HCEC 1CT (cell line): ENCODE measurements at places on chromosomes 4 and X.
A peak's percentile ranks its signal among the peaks of the same experiment; 100 is the strongest.

GRCh38 chr4:140188975-140189374 lies 35.0 kb upstream of the MAML3 start:
- DNase-seq, result no peak

DNA sequence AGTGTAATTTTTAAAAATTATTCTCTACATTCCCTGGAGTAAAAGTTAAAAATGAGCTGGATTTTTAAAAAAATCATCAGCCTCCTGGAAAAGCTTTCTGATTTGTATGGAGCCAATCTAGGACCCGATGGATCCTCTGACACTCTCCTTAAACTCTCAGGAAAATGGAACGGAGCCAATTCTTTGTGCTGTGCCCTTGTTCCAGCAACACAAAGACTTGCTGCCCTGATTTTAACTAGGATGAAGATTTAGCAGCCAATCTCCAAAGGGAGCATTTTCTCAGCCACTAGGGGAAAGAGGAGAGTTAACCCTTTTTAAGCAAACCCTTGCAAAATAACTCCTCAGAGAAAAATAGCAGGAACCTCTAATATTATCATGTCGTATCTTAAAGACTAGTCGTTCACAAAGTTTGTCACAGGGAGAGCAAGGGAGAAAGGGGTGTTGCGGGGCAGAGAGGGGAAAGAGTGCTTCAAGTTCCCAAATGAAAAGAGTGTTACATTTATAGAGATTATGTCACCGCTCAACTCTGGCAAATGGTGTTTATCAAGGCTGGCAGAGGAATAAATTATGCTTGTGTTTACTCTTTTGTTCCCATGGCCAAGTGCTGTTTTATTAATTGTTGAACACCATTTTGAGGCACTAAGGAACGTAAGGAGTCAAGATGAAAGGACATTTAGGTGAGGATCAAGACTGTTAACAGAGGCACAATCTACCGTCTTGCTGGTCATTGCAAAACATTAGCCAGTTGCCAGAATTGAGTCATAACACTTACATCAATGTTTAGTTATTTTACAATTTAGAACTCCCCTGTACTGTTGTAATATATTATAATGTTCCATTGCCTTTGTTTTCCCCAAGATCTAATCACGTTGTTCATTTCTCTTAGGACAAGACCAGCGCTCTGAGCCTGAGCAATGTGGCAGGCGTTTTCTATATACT lies 250.7 kb downstream of the THOC2 start:
- DNase-seq, result no peak

- DNase-seq, result no peak
Observed at GRCh38 chr4:54066718-54067129, 2.3 kb upstream of the CHIC2 start.

DNA sequence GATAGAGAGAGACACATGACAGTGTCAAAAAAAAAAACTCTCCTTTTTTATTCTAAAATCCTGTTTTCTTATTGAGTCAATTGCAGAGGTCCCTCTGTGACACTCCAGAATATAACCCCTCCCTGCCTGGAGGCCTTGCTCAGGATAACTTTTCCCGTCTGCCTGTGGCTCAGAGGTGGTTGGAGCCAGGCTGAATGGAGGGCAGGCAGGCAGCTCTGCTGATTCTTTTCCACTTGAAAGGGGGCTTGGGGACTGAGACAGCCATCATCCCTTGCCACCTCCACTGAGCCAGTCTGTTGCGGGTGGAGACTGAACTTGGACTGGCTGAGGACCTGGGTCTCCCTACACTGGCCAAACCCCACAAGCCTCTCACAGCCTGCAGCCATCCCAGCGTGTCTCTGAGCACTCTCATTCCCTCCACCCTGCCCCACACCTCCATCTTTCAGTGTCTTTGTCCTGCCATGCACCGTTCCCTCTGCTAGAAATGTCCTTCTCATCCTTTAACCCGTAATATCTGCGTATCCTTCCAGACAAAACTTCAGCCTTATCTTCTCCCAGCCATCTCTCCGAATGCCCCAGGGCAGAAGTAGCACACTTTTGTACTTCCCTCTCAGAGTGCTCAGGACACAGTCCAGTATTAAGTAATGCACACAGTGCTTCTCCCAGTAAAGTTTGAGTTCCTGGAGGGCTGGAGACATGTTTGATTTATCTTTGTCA lies 139.9 kb downstream of the CHIC2 start:
- no peak for DNase-seq

DNA sequence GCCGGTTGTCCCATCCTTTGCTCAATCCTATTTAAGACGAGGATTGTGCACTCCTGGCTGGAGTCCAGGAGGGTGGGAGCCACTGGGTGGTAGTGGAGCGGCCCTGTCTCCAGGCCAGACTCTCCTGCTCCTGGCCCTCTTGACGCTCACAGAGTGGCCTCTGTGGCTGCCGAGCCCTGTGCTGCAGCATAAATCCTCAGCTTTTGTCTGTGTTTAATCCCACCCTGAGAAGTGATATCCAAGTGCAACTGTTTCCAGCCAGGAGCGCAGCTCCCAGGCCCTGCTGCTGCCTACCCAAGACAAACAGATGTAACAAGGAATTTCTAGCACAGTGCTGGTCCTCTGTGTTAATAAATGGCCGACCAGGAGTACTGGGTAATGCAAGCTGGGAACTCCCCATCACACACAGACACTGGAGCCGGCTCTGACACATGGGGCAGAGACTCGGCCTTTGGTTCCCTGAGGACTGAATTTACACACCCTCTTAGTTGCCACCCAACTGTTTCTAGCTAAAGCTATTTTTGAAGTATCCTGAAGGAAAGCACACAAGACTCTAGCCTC lies 85.3 kb downstream of the GATB start:
- DNase-seq, result no peak

DNA sequence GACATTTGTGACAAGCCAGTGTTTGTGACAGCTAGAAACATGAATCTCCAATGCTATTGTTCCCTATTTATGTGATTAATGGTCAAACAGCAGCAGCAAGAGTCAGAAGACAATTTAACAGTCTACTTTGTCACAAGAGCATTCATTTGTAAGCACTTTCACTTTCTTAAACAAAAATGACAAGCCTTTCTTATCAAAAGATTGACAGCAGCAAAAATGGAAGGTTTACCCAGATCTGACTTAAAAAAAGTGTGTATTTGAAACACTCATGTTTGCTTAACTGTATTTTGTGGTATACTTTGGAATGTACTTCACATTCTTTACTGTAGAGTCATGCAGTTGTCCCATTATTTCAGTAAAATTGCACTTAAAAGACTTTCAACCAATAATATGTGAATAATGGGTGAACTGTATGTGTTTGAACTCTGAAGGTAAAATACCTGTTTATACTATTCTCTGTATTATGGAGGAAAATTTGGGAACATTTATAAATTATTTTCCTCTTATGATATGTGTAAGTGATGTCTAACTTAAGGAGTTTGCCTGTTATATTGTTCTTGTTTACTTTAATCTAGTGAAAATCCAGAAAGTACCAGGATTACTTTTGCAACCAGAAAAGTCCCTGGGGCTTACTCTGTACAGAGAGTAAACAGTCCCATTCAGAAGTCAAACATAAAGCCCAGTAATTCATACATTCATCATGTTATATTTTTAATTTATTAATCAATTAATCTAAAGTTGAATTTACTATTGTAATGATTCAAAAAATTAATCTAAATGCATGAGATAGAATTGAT lies 314.9 kb upstream of the TRAM1L1 start:
- DNase-seq, result peak; percentile 1

DNA sequence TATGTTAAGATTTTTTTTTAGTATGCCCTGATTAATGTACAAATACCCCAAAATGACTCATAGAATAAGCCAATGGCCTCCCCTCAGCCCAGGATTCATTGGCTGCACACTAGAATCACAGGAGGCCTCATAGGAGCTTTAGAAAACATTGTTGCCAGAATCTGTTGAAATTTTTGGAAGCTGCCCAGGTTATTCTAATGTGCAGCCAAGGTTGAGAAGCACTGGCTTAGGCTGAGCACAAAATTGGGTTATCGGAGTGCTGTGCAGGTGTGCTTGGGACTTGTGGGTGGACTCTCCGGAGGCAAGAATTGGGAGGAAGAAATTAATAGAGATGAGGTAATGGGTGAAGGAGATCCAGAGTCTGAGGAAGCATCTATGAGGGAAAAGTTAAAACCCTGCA lies 41.3 kb upstream of the VCX start:
- no peak for DNase-seq

GRCh38 chr4:830601-831482 lies 4.9 kb upstream of the CPLX1 start:
- no peak for DNase-seq

DNA sequence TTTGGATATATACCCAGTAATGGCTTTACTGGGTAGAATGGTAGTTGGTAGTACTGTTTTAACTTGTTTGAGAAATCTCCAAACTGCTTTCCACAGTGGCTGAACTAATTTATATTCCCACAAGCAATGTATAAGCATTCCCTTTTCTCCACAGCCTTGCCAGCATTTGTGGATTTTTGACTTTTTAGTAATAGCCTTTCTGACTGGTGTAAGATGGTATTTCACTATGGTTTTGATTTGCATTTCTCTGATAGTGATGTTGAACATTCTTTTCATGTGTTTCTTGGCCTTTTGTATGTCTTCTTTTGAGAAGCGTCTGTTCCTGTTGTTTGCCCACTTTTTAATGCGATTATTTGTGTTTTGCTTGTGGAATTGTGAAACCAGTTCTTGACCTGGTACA lies 290.5 kb downstream of the BMPR1B start:
- no peak for DNase-seq

DNA sequence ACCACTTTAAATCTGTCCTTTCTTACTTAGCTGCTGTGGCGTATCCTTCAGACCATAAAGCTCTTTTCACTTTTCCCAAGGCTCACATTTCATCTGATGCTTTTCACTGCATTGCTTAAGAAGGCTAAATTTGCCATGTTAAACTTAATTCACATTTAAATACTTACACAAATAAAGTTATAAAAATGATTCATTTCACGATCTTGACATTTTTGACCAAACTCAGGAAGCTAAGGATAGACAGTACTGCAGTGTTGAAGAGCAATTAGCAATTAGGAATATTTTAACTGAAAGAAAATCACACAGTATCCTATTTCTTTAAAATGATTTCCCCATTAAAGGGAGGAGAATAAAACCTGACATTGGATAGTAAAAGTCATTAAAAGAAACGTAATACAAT lies 1038.6 kb downstream of the STPG2 start:
- no peak for DNase-seq

DNA sequence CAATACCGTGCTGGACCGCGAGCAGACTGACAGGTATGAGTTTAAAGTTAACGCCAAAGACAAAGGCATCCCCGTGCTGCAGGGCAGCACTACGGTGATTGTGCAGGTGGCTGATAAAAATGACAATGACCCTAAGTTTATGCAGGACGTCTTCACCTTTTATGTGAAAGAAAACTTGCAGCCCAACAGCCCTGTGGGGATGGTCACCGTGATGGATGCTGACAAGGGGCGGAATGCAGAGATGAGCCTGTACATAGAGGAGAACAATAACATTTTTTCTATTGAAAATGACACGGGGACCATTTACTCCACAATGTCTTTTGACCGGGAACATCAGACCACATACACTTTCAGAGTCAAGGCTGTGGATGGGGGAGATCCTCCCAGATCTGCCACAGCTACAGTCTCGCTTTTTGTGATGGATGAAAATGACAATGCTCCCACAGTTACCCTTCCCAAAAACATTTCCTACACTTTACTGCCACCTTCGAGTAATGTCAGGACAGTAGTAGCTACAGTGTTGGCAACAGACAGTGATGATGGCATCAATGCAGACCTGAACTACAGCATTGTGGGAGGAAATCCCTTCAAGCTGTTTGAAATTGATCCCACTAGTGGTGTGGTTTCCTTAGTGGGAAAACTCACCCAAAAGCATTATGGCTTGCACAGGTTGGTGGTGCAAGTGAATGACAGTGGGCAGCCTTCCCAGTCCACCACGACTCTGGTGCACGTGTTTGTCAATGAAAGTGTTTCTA lies 3.2 kb downstream of the PCDH7 start:
- DNase-seq, result no peak

DNA sequence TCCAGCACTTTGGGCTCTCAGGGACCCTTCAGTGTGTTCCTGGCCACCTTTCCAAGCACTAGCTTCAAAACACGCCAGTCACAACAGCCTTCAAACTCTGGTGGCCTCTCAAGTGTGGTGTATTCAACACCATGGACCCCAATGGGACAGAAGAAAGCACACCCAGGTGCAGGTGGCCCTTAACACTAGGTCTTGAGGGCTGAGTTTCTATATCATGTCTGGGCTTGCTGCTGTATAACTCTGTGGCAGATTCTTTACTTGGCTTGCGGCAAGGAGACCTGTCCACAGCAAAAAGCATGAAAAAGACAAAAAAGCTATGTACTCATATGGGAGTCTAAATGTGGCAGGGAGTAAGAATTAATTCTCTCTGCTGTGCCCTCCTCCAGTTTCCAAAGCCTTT lies 23.1 kb downstream of the MSL3 start:
- no peak for DNase-seq

- peak; percentile 58 for DNase-seq
Observed at GRCh38 chr4:40908702-40909362, 159.1 kb downstream of the NSUN7 start.

DNA sequence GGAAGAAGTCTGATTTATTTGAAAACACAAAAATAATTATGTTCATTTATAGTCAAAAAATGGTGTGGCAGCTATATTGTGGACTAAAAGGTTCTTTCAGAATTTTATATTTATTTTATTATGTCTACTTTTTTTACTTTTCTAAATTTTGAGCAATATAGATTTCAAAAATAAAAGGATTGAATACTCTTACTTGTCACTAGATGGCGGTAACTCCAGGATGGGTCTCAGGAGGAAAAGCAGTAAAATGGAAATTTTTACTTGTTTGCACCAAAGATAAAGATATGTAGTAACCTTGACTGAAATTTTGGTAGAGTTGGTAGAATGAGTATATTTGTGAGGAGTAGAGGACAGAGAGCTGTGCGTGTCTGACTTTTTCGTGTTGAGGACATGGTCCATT lies 14.5 kb upstream of the DACH2 start:
- DNase-seq, result peak; percentile 13

DNA sequence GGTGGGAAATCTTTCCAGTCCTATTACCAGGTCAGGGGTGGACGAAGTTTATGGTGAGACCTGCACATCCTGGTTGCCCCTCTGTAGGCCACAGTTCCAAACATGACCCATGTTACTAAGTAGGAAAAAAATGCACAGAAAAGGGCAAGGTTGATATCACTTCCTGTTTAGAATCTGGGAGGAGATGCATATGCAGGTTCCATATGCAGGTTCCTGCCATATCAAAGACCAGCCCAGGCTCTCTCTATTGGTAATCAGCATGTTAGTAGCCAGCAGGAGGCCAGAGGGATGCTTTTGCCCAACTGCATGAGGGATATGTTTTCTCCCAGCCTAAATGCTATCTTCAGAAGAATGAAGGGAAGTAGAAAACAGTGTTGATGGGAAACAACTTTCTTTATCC lies 657.2 kb downstream of the ANKRD50 start:
- peak; percentile 1 for DNase-seq

GRCh38 chr4:76688619-76689144 lies 209.3 kb downstream of the SOWAHB start:
- no peak for DNase-seq

DNA sequence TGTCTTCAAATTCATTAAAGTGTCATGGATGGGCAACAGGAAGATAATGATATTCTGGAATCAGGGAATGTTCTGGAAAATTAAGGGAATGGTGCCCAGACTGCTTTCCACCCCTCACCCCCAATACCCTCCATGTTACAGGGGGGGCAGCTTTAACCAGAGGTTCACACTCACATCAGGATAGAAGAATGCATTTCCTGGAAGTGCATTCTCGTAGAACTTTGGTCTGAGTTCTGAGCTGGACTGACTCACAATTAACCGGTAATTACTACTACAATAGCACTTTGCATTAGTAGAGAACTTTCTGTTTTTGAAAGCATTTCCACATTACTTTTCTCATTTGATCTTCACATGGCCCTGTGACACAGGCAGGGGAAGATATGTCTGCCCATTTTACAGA lies 52.5 kb upstream of the SHISA3 start:
- DNase-seq, result no peak

- DNase-seq, result no peak
Observed at GRCh38 chrX:119482041-119482440, 13.8 kb downstream of the SLC25A5 start.
